ENCODE measurements at places on chromosomes 1 and 21.

- DNase-seq = no peak
Measured at GRCh38 chr1:219385787-219386427, 212.2 kb downstream of the LYPLAL1 start.

DNA sequence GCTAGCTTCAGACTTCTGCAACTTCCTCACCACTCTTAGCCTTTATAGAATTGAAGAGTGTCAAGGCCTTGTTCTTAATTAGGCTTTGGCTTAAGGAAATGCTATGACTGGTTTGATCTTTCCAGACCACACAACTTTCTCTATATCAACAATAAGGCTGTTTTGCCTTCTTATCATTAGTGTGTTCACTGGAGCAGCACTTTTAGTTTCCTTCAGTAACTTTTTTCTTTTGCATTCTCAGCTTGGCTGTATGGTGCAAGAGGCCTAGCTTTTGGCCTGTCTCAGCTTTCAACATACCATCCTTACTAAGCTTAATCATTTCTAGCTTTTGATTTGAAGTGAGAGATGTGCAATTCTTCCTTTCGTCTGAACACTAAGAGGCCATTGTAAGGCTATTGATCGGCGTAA lies 8.6 kb downstream of the PRKACB start:
- no peak for DNase-seq

DNA sequence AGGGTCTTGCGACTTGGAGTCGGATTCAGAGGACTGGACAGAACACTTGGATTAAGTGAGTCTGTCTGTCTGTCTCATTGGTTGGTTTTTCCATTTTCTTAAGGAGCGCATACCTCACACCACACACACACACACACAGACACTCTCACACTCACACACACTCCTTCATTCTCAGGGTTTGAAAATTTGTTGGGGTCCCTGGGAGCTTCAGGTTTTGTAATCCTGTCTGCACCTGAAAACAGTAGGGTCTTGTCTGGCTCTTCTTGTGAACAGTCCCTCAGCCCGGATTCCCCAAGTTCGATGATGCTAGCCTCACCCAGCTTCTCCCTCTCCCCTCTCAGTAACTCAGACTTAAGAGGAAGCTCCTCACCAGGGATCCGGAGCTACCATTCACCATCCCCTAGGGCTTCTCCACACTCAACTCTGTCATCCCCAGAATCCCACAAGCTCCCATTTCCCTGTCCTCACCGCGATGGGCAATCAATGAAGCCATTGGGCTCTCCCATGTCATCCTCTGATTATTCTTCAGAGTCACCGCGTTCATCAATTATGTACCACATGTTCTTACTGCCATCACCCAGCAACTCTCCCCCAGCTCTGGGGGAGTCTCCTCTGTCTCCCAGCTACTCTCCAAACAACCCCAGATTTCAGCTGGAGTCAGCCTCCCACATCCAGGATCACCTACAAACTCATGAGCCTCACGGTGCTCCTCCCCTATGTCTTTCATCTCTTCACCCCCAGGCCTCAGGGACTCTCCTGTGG lies 1530.9 kb upstream of the TPTE start:
- DNase-seq = no peak

GRCh38 chr21:46424039-46424591 lies 34.6 kb upstream of the DIP2A start:
- no peak for DNase-seq

- no peak for DNase-seq
Measured at GRCh38 chr1:168146626-168147025, 9.9 kb upstream of the GPR161 start.

DNA sequence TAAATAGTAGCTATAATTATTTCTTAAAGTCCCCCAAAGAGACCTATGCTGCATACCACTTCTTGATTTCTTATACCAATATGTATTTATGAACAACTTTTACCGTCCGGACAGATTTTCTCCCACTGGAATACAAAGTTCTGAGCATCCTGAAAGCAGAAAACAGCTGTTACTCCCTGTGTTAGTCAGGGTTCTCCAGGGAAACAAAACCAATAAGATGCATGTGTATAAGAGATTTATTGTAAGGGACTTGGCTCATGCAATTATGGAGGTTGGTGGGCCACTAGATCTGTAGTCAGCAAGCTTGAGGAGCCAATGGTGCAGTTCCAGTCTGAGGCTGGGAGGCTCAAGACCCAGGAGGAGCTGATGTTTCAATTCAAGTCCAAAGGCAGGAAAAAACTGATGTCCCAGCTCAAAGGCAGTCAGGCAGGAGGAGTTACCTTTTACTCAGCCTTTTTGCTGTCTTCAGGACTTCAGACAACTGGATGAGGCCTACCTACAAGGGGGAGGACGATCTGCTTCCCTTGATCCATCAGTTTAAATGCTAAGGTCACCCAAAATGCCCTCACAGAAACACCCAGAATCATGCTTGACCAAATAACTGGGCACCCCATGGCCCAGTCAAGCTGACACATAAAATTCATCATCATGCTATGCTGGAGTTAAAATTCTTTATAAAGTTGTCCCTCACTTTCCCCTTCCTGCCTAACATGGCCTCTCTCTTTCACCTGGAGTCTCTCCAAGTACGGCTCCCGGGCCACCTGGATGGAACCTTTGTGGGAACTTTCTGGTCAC lies 24.3 kb upstream of the ATF3 start:
- no peak for DNase-seq

GRCh38 chr1:24570265-24571125 lies 14.6 kb downstream of the NCMAP start:
- no peak for DNase-seq

- DNase-seq = no peak
Measured at GRCh38 chr1:198660341-198661261, 21.8 kb downstream of the PTPRC start.

Measured in GOT3 (cell line).